ENCODE measurements at places on chromosomes 1 and 21. TPM values are rescaled to one million over a fixed set of nuclear protein-coding genes. Genes with fewer than 3 reads are reported as not detected.

Gene SH2D1B
- not detected for total RNA-seq

Gene UCK2
- total RNA-seq = 29.7 TPM

Gene TIAM1
- 36.8 TPM for total RNA-seq

Gene IFI44
- total RNA-seq = not detected

Gene LCK
- 1.2 TPM for total RNA-seq

Gene MAB21L3
- not detected for total RNA-seq

Gene TRABD2B
- total RNA-seq = 14.5 TPM

Gene DENND2C
- total RNA-seq = 10.4 TPM

Gene RHD
- not detected for total RNA-seq

Gene ARID1A
- total RNA-seq = 186 TPM

Gene HSD3B1
- total RNA-seq = not detected

Gene ANP32E
- 52.1 TPM for total RNA-seq

Gene GLMN
- total RNA-seq = 19.6 TPM

DNA sequence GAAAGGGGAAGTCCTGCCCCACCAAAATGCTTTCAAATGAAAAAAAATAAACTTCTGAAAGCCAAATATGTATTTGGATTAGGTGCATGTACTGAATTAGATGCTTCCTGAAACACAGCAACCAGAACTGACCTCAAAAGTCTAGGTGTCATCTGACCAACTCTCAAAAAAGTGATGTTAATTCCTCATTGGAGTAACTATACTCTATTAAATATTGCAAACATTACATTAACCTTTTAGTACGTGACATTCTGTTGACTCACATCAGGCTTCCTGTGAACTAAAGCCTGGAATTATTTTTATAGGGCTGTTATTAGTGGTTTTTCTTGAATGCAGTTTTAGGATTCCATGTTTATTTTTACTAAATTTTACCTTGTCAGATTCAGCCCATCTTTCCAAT, 73.5 kb downstream of the ASTN1 start:
- no peak for DNase-seq

DNA sequence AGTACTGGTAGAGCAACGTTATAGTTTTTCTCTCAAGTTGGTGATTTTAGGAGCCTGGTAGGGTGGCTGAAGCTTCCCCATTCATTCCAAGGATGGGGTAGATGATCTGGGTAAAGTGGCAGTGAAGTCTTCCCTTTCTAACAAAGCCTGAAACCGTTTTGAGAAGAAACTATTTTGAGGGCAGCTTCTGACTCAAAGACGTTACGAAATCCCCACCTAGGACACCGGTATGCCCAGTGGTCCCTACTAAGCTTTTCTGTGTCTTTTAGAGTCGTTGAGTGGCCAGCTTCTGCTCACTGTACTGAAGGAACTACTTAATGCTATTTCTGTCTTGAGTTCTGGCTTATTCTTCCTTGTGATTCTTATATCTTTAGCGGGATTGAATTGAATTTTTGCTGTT, 1.4 kb downstream of the WDTC1 start:
- DNase-seq = no peak

- DNase-seq = no peak
Measured at GRCh38 chr1:17109892-17110554, 9.2 kb downstream of the PADI2 start.

GRCh38 chr1:167776151-167776550, 54.4 kb downstream of the MPZL1 start:
- DNase-seq = no peak

DNA sequence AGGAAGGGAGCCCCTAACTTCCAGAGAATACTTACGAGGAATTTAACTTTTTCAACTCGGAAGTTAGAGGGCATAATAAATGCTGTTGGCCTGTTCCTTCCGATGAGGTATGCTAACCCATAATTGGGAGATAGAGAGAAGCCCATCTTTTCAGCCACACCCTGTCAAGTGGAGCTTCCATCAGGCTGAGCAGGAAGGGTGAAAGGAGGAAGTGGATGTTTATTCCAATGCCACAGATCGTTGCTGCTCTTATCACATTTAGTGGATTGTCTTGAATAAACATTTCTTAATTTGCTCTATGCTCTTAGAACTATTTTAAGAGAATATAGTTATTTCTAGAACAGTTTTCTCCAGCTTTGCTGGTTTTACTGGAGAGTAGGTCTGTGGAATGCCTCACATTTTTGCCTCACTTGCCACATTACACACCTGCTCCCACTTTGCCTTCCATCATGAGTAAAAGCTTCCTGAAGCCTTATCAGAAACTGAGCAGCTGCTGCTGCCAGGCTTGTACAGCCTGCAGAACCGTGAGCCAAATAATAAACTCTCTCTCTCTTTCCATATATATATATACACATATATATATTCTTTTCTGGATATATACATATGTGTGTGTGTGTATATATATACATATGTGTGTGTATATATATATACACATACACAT, 60.0 kb upstream of the RGS21 start:
- no peak for DNase-seq

DNA sequence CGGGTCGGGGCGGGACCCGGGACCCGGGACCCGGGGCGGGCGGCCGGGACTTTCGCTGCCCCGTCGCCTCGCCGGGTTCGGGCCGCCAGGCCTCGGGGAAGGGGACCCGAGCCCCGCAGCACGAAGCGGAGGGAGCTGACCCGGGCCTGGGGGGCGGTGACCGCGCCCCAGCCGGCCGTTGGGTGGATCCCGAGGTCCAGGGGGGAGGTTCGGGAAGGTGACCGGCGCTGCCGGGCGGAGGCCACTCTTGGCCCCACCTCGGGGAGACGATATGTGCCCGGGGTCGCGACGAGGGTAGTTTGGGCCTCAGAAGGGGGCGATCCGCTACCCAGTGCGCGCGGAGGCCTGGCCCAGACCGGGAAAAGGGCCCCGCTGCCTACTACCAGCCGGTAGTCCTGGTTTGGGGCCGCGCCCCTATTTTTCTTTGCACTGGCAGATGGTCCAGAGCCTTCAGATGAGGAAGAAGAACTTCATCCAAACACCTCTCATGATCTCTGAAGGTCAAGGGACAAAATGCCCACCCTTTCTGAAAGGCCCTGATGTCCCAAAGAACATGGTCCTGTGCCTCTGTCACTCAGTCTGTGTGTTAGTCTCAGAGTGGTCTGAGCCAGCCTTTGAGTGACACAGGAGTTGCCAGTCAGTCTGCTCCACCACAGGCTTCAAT, 766 bp downstream of the AGO4 start:
- peak; percentile 11 for DNase-seq

DNA sequence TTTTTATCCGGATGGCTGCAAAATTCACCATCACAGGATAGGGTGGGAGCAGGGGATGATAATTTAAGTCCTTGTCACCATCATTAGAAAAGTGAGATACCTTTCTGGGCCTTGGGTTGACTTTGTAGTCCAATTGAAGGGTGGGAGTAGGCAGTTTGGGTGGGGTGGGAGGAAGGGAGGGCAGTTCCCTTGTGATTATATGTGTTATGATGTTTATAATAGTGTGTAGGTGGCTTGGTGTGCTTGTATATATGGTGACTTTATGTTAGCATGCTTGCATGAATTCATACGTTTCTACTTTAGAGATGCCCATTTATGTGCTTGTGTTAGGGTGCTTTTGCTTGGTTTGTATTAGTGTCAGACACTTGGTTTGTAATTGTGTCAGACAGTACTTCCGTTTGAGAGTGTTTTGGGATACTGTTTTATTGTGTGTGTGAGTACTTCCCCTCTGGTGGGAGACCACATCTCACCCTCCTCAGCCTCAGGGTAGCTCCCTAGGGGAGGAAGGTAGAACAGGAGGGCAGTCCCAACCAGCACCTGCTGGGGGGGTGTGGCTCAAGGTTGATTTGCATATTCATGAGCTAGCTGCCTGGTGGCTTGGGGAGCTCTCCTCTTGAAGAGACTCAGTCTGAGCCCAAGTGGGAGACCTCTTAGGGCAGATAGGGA, 6.3 kb upstream of the POU3F1 start:
- no peak for DNase-seq

DNA sequence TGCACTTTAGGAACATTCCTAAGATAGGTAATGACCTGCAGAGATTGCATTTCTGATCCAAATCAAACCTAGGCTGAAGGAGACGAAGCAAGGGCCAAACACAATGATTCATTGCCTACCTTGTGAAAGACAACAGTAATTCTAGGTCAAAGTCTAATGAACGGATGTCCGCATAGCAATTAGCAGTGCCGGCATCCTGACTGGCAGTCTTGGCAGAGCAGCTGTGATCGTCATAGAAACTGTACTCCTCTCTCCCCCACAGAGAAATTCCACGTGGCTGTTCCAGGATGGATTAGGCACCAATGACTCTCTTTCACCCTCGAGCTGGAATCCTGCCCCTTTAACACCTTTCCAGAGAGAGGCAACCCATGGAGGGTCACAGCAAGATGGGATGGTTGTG, 28.9 kb upstream of the VAV3 start:
- DNase-seq = no peak

DNA sequence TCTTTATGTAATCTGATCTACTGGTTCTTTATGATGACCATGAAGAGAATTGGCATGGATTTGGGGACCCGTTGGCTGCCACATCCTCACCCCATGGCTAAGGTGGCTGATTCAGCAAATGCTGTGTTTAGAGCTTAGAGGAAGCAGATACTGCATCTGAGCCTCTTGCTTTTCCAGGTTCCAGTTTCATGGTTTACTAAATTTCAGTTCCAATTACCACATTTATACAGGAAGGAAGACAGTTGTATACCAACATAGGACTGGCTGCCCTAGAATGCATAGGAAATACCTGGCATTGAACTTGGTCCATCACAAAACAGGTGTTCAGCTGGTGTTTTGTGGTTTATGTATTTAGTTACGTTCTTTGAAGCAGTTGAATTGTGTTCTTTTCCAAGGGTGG, 107.1 kb downstream of the ST3GAL3 start:
- DNase-seq = no peak

GRCh38 chr1:201966171-201966570, 10.9 kb downstream of the TIMM17A start:
- no peak for DNase-seq

GRCh38 chr1:117685936-117686806, 80.3 kb downstream of the TENT5C start:
- DNase-seq = no peak

- no peak for DNase-seq
Measured at GRCh38 chr1:244230470-244230869, 179.4 kb downstream of the ZBTB18 start.

- DNase-seq = no peak
Measured at GRCh38 chr1:24236789-24237371, 49.8 kb upstream of the IFNLR1 start.

- peak; percentile 30 for DNase-seq
Measured at GRCh38 chr1:72284348-72285073, 2.2 kb upstream of the NEGR1 start.

GRCh38 chr21:26148071-26148839, 22.3 kb downstream of the APP start:
- DNase-seq = no peak

DNA sequence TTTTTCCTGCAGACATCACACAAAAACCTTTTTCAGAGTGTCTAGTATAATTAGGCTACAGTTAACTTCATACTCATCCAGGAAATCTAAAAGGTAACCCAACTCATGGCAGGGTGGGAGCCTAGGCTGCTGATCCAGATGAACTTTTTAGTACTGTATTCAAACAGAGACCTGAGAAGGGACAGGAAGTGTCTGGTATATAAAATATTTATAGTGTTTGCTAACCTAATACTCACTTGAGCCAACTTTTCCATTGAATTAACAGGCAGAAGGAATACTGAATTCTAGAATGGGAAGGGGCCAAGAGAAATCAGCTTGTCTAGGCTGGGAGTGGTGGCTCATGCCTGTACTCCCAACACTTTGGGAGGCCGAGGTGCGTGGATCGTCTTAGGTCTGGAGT, 22.2 kb upstream of the NKAIN1 start:
- DNase-seq = no peak

GRCh38 chr1:31957701-31958674, 19.8 kb upstream of the PTP4A2 start:
- DNase-seq = no peak

- no peak for DNase-seq
Measured at GRCh38 chr1:230534224-230534623, 108.1 kb upstream of the COG2 start.

DNA sequence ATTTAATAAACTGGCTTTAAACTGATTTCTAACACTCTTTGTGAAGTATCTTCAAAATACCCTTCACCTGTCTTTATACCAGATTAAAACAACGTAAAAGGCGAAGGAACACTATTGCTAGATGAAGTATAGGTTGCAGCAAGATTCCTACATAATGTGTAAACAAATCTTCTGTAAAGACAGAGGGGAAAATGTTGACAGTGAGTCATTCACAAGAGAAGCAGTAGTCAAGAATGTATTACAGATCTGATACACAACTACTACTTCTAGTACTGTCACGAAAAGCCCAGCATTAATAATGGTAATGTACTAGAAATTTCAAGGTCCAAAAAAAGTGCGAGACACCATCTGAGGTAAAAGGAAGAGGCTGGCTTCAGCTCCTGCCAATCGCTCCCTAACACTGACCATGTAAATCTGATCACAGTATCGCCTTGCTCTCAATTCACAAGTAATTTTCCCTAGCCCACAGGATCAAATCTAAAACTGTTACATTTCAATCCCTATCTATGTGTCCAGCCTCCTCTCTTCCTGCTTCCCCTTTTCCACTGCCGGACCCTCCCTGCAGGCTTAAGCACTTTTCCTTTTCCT, 290.4 kb downstream of the AKT3 start:
- DNase-seq = no peak

DNA sequence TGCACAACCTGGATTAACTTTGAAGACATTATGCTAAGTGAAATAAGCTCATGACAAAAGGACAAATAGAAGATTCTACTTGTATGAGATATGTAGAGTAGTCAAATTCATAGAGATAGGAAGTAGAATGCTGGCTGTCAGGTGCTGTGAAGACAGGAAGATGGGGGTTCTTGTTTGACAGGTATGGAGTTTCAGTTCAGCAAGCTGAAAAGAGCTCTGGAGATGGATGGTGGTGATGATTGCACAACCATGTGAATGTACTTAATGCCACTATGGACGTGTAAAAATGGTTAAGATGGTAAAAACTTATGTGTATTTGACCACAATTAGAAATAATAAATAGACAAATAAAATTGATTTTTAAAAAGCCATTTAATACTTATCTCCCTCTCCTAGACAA, 169.8 kb upstream of the DUSP10 start:
- no peak for DNase-seq

DNA sequence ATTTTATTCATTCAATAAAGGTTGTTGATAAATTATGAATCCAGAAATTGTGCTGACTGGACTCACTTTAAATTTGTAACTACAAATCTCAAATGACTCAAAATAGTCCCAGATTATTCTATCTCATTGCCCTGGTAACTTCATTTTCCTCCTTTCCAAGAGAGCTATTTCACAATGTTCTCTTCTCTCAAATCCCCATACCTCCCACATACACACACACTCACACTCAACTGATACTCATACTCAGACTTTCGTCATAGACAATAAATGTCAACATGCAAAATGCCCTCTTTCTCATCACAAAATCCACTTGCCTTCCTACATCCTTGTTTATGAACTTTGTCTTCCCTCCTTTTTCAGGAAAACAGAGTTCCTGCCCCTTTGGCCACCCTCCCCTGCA, 33.3 kb downstream of the EXTL2 start:
- DNase-seq = no peak

Measured in progenitor cell of endocrine pancreas (in vitro differentiated cells).